ENCODE measurements at places on chromosomes 2 and 18.

GRCh38 chr2:106117347-106117746, 76.8 kb downstream of the UXS1 start:
- no peak for DNase-seq

- no peak for DNase-seq
These were observed 398.5 kb upstream of the NRP2 start for GRCh38 chr2:205283736-205284270.

- no peak for DNase-seq
These were observed 259.4 kb downstream of the ANAPC1 start for GRCh38 chr2:111624411-111625156.

- no peak for DNase-seq
These were observed 121.6 kb downstream of the ACOXL start for GRCh38 chr2:110853948-110854347.

DNA sequence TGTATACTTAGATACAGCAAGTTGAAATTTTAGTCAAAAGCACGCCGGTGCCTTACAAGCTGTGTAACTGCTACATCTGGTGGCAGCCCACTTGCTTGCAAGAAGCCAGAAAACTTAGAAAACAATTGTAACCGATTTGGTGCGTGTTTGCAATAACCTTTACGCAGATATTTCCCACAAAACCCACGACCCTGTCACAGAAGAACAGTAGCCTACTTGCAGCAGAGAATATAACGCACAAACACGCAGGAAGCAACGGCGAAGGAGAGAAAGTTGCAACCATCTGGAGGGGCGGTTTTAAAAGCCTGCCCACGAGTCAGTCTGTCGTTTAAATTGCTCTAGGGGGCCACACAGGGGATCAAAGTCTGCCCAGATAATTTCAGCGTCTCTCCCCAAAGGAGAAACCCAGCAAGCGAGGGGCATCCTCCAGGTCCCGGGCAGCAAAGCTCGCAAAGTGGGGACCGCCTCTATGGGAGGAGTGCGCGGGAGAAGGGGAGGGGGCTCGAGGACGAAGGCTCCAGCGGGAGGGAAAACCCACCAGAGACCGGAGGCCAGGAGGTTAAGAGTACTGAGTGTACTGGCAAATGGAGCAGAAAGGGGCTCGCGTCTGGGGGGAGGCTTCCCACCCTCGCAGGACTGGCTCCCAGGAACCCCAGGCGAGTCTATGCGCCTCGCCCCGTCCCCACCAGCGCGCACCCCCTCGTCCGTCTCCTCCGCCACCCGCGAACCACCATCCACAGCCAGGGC, 1.1 kb downstream of the TLK1 start:
- peak; percentile 8 for DNase-seq

- no peak for DNase-seq
These were observed 54.0 kb upstream of the STRN start for GRCh38 chr2:37020212-37020886.

DNA sequence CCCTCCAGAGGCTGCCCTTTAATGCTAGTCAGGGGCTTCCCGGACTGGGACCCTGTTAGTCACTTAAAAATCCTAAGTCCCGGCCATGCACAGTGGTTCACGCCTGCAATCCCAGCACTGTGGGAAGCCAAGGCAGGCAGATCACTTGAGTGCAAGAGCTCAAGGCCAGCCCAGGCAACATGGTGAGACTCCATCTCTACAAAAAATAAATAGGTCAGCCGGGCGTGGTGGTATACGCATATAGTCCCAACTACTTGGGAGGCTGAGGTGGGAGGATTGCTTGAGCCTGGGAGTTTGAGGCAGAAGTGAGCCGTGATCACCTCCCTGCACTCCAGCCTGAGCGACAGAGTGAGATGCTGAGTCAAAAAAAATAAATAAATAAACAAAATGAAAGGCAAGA, 17.2 kb upstream of the KCNG2 start:
- DNase-seq, result no peak

DNA sequence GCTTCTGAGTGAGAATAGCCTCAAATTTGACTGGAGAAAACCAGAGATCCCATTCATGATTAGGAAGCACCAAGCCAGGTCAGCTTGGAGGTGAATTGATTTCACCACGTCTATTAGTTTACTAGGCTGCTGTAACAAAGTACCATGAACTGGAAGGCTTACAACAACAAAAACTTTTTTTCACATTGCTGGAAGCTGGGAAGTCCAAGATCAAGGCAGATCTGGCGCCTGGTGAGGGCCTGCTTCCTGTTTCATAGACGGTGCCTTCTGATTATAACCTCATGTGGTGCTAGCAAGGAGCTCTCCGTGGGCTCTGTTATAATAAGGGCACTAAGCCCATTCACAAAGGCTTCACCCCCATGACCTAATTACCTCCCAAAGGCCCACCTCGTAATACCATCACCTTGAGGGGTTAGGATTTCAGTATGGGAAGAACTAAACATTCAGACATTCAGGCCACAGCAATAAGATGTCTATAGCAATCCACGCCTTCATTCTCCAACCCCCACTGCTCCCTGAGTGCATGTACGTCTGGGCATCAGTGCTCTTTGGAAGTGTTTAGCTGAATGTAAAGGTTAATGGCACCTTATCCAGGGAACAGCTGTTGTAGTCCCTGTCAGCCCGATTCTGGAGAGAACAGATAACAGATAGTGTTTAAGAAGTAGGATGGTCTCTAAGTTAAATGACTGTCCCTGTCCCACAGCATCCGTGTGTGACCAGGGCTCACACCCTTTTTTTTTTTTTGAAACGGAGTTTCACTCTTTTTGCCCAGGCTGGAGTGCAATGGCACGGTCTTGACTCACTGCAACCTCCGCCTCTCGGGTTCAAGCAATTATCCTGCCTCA, 89.2 kb downstream of the SOCS6 start:
- no peak for DNase-seq

GRCh38 chr2:152015552-152015951, 83.3 kb downstream of the CACNB4 start:
- no peak for DNase-seq

DNA sequence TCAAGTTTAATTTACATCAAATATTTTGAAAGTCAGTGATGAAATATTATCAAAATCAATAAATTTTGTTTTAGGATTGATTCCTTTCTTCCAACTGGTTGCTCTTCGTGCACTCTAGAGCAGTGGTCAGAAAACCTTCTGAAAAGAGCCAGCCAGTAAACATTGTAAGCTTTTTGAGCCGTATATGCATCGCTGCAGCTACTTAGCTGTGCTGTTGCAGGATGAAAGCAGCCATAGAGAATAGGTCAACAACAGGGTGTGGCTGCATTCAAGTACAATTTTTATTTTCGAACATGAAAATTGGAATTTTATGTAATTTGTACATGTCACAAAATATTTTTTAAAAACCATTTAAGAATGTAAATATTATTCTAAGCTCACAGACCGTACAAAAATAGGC, 94.9 kb downstream of the MGAT5 start:
- DNase-seq, result no peak

GRCh38 chr2:100856732-100857131, 36.8 kb downstream of the NPAS2 start:
- DNase-seq, result no peak

DNA sequence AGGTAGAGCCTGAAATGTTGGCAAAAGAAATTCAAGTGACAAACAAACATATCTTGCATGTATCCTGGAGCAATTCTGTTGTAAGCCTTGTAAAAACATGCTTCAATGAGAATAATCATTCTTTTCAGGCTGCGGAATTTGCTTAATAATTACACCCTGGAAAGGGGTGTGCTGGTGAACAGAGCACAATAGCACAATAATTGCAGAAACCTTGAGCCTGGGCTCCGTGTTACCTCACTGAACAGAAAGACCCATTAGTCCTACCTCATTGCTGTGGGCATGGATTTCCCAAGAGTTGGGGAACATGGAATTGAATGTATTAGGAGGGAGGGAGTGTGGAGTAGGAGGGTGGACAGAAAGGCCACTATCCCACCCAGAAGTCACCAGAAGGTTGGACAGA, 168.0 kb upstream of the ALKAL2 start:
- DNase-seq, result no peak

DNA sequence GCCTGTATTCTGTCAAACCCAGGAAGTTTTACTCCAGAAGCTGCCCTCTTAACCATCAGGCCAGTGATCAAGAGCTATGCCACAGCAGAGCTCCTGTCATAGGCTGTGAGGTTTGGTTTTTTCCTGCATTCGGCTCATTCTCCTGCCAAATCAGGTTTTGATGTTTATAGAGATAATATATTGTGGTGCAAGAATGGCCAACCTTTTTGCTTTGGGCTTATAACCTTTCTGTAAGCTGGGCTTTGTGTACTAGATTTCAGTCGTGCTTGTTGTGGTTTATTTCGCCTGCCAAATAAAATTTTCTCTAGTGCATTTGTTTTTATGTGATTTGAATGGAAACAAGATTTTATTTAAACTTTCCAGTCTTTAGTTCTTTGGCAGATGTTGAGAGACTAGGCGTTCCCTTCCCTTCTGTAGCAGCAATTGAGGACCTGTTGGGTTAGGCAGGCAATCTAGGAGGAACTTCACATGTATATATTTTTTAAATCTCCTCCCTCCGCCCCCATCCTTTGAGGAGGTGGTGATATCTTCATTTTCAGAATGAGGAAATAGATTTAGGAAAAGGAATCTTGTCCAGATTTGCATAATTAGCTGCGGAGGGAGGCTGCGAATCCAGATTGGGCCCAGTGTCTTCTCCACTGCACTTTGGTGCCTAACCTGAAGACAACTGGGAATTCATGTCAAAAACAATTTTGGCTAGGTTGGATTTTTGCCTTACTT, 2.6 kb downstream of the KDM3A start:
- DNase-seq, result no peak

- no peak for DNase-seq
These were observed 309.2 kb downstream of the AGAP1 start for GRCh38 chr2:235803028-235803427.

GRCh38 chr2:112566104-112566503, 18.3 kb upstream of the CHCHD5 start:
- no peak for DNase-seq

- DNase-seq, result no peak
These were observed 793 bp downstream of the NR4A2 start for GRCh38 chr2:156331572-156332283.

DNA sequence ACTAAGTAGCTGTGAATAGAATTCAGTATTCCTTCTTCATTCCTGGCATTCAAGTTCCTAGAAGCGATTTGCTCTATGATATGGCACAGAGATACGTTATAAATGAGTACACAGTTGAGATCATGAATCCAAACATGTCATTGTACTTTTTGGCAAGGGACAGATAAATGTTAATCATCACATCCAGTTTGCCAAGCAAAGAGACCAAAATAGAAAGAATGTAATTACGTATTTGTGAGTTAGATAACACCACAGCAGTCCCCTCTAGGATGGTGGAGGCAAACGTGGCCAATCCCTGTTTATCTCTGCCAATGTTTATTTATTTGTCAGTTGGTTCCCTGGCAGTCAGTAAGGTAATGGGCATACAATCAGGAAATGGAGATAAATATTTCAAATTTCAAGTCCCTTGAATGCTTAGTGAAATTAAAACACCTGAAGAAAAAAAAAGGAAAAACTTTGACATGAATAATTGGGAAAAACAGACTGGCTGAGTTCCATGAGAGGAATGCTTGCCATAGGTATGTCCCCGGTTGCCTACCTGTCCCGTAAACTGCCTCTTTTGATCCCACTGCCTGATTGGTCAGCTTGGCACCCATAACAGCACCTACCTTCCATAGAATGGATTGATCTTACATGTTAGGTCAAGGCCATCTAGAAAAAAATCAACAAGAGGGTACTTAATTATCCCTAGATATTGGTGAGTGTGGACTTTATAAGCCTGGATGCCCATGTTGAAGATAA, 451.1 kb upstream of the NETO1 start:
- no peak for DNase-seq

DNA sequence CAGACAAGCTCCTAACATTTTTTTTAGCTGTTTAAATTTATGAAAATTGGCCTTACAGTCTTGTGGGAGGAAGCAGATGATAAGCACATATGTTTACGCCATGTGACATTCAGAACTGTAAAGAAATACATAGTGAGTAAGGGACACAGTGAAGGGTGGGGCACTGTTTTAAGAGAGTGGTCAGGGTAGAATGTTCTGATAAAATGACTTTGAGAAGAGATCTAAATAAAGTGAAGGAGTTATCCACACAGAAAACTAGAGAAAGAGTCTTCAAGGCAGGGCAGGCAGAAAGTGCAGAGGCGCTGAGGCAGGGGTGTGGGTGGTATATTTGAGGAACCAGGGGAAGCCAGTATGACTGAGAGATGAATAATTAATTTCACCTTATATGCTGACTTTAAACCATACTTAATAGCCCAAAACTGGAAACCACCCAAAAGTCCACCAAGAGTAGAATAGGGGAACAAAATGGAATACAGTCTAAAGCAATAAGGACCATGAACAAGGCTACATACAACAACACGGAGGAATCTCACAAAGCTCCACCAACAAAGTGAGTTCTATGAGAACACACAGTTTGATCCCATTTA, 8.6 kb downstream of the MREG start:
- no peak for DNase-seq

Data from stimulated activated CD8-positive, alpha-beta memory T cell treated with anti-CD3 and anti-CD28 coated beads, Interleukin-4, amount 100 ng/mL, for 1 hour (primary cell).